GM03348 (cell line): ENCODE measurements at places on chromosomes 7 and 10.

DNA sequence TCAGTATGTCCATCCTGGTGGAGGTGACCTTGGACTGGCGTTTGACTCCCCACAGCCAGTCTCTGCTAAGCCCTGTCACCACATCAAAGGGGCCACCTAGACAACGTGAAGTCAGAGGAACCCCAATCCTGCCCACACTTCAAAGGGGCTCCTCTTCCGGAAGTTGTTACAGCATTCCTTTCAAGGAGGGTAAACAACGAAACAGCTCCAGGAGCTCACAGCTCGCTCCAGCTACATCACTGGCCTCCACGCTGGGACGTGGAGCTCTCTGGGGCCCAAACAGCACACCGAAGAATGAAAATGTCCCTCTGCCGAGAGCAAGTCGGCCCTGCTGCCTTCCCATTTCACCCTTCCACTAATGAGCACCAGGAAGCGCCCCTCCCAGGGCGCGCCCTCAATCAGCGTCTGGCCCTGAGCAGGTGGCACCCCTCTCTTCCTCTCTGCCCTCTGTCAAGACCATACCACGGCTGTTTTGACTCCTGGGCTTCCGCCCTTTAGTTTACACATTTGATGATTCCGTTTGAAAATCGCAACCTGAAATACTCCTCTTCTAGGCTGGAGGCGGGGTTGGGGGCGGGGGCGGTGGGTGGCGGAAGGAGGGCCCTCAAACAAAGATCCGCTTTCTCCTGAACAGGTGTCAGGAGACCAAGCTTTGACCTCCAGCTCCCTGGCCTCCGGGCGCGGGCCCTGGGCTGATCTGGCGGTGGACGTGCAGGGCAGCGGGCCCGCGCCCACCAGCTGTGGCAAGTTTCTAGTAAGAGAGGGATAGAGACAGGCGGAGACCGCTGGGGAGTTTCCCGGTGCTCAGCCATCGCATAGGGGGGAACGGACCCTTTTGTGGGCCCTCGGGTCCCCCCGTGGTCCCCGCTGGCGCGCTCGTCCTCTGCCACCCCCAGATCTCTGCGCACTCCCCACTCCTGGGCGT, 53.1 kb upstream of the KDM7A start:
- no peak for DNase-seq

GRCh38 chr10:63707254-63707910, 186.2 kb downstream of the REEP3 start:
- DNase-seq = peak; percentile 84

DNA sequence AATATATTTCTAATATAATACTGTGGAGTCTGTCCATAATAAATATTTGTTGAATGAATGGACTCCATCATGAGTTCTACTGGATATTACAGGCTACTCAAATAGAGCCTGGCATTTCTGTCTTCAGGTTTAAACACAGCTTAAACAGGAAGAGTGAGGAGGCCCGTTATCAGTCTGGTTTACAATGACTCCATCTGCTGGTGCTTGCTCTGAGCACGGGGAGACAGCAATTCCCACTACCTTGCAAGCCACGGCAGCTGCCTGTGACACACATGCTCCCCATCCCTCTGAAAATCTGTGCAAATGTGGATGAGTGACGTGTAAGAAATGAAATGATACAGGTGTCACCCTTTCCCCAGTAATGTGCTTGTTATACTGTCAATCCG, 293.5 kb upstream of the IMMP2L start:
- peak; percentile 33 for DNase-seq

GRCh38 chr7:91266067-91266688, 1.9 kb downstream of the FZD1 start:
- no peak for DNase-seq

- DNase-seq = no peak
These were observed 72.9 kb downstream of the ZNF783 start for GRCh38 chr7:149334930-149335329.

DNA sequence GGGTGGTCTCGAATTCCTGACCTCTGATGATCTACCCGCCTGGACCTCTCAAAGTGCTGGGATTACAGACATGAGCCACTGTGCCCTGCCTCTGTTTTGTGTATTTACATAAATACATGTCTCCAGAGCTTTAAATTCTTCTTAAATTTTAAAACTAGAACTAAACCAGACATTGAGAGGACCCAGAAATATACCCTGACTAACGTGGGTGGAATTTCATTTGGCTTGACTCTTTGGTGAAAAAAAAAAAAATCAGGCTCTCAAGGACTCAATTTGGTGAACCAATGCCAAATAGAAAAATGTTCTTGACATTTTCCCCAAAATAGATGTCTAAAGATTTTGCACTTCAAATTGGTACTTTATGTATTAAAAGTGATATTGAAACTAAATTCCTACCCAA, 16.6 kb upstream of the FAS start:
- peak; percentile 40 for DNase-seq

DNA sequence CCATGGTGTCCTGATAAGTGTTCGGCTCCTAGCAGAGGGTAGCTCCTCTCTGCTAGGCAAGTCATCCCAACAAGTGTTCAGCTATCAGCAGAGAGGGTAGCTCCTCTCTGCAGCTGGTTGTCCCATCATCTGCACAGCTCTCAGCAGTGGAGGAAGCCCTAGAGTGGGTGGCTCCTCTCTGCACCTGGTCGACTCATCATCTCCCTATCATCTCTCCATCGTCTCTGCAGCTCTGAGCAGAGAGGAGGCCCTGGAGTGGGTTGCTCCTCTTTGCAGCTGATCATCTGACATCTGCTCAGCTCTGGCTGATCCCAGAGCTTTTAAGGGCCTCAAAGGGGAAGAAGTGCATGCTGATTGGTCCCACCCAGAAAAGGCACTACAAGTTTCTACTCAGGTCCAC, 199.9 kb upstream of the KMT2E start:
- no peak for DNase-seq

DNA sequence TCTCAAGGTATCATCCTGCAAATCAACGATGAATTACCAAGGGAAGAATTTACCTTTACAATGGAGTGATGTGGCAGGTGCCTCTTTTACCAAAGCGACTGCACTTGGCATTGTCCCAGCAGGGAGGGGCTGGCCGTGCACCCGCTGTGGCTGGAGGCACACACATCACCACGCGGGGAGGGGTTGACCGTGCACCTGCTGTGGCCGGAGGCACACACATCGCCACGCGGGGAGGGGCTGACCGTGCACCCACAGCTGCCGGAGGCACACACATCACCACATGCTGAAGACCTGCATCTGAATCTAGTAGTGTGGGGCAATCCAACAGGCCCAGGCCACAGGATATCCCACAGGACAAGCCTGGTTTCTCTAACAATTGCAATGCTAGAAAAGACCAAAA, 493.5 kb downstream of the DNAJB6 start:
- DNase-seq = no peak

DNA sequence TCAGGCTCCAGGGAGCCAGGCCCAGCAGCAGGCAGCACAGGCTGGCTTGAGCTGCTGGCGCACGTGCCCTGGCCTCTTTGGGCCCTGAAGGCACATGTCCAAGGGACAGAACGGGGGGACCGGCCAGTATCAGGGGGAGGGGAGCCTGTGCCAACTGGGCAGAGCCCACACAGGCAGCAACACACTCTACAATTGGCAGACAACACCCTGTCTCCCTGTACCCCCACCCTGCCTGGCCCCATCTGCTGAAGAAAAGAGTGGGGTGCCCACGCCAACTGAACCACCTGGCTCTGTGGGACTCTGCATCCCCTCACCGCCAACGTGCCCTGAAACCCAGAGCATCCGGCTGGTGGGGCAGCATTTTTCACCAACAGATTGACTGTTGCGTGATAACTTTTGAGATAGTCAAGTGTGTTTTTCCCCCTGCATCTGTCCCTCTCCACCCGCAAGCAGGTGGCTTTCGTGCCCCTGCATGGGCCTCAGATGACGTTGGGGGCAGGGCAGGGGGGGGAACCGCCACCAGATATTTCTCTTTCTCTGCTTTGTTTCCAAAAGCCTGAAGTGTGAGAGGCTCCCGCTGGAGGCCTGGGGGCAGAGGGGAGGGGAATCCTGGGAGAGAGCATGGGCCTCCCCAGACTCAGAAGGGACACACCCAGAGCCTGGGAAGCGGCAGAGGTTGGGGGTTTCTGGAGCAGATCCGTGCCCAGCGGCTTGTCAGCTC, 21.8 kb downstream of the SLIT1 start:
- DNase-seq = no peak

DNA sequence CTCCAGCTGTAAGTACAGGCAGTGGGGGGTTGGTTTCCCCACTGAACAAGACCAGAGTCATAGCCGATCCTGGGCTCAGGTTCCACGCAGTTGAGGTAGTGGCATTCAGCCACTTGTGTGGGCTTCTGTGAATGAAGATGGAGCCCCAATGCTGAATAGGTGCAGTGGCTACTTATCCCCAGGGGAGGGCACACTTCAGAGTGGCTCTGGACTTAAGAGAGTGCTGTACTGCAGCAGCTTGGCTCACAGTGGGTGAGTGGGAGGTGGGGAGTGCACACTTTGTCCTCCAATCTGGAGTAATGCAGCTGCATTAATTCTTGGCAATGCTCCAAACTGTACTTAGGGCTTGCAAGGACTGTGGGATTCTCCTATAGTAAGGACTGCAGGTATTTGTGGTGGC, 81.9 kb downstream of the BUB3 start:
- DNase-seq = no peak

- no peak for DNase-seq
These were observed 652.8 kb upstream of the PFKP start for GRCh38 chr10:2414562-2414961.

DNA sequence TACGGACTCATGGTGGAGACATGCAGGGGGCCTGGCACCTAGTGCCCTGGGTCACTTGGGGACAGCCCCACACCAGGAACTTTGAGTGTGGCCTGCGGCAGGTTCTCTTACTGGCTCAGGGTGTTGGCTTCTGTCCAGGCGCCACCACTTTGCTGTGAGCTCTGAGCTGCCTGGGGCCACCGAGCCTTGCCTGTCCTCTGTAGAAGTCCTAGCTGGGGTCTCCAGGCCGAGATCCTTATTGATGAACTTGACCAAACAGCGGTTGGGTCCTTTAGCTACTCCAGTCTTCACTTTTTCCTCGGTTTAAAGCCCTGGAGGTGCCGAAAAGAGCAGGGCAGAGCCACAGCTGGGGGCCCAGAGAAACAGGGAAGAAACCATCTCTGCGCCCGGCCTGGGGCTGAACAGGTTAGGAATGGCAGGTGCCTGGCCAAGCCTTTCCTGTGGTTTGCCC, 41.3 kb downstream of the ZNF467 start:
- DNase-seq = no peak

- no peak for DNase-seq
These were observed 203.2 kb upstream of the PPP2R2D start for GRCh38 chr10:131697476-131698128.

DNA sequence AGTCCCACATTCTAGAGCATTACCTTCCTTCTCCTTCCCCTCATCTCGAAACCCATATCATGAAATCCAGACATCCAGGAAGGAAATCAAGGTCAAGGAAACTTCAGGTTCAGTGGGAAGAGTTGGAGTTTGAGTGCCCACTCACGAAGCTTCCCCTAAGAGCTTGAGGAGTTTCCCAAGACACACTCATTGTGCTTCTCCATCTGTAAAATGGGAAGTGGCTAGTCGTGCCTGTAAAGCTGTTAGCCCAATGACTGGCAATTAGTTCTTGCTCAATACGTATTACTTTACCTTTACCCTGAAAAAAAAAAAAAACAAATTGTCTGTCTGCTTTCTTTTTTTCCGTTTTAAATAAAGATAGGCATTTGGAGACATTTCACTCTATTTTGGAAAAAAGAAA, 42.3 kb downstream of the GPAM start:
- no peak for DNase-seq

GRCh38 chr10:119859420-119860258, 13.0 kb downstream of the MCMBP start:
- DNase-seq = peak; percentile 34

- peak; percentile 68 for DNase-seq
These were observed 93.7 kb upstream of the NMT2 start for GRCh38 chr10:15262036-15262713.

GRCh38 chr10:126640401-126640800, 30.1 kb downstream of the C10orf90 start:
- DNase-seq = peak; percentile 50

DNA sequence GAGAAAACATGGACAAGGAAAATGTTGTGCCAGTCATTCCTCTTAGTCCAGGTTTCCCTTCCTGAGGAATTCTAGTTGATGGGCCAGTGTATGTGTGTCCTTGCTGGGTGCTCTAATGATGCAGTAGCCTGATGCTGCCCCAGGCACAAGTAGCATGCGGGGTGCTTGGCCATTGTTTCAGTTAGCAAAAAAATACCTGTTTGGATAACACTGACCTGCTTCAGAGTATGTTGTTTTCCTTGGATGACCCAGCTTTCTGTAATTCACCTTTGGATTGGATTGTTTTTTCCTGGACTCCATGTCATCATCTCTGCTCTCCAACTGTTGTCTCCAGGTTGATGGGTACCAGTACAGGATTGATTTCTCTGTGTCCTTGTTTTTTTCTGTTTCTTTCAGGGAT, 169.2 kb downstream of the SND1 start:
- DNase-seq = no peak

DNA sequence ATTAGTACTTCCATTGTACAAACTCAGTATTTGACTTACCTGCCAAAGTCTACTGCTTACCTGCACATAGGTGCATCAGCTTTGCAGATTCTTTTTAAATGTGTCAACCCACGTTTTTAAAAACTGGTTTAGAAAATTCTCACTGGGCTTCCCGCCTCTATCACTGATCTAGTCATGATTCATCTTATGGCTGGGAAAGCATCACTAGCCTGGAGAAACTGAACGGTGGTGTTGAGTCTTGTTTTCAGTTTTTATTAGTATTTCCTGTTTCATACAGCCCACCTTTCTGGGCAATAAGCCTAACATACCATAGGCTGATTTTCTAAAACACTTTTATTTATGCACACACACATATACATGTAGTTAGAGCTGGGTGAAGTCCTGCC, 19.7 kb downstream of the DOCK1 start:
- DNase-seq = peak; percentile 52

DNA sequence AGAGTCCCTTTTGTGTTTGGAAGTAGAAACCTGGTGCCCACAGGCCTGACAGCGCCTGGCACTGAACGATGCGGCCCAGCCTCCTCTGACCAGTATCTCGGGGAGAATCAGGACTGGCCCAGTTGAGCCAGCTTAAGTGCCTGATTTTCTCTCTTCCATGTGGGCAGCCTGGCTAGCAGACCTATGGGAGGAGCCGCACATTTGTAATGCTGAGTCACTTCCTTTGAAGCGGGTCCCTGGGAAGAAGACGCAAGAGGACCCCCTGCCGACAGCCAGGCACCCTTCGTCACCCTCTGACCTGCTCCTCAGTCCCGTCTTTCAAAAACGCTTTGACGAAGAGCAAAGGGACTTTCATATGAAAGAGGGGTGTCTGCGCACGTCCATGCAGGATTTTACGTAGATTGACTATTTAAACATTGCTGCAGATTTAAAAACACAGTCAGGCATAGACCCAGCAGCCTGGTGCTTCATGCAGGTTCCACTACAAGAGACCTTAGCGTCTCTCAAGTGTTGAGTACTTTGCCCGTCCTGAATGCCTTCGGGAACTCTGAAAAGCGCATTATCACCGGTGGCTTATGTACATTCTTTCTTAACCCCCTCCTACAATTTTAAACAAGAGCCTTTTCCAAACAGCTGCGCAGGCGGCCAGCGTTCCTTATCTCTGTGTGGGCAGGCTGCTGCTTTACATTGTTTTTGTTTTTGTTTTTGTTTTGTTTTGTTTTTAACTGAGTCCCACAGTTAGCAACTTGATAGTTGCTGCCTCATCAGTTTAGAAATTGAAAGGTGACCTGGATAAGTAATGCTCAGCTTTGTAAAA, 36.5 kb upstream of the AP5Z1 start:
- peak; percentile 77 for DNase-seq

- no peak for DNase-seq
These were observed 93.4 kb downstream of the RTKN2 start for GRCh38 chr10:62175251-62175650.
